ENCODE measurements at places on chromosomes 3 and 15.

GRCh38 chr3:52277972-52278509, 408 bp downstream of the WDR82 start:
- no peak for DNase-seq

- no peak for DNase-seq
Measured at GRCh38 chr15:73320619-73321180, 48.1 kb downstream of the HCN4 start.

GRCh38 chr3:53230041-53230621, 25.7 kb downstream of the TKT start:
- no peak for DNase-seq

DNA sequence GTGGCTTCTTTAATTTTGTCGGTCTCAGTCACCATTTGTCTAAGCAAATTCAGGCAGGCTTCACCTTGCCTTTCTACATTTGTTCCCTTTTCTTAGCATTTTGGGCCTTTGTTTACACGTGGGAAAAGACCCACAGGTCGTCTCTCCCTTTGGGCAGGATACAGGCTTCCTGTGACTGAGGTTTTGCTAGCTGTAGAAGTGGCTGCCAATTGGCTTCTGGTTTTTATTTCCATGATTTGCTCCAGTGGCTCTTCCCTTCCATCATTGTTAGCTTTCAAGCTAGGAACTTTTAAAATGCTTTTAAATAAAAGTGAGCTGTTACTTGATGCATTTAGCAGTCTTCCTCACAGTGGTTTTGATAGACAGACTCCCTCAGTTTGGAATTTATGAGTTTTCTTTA, 37.3 kb downstream of the MLH1 start:
- DNase-seq, result no peak

- DNase-seq, result peak; percentile 76
Measured at GRCh38 chr15:41621200-41622193, 38.7 kb upstream of the MGA start.

GRCh38 chr3:17983106-17983505, 240.7 kb upstream of the TBC1D5 start:
- DNase-seq, result peak; percentile 5

DNA sequence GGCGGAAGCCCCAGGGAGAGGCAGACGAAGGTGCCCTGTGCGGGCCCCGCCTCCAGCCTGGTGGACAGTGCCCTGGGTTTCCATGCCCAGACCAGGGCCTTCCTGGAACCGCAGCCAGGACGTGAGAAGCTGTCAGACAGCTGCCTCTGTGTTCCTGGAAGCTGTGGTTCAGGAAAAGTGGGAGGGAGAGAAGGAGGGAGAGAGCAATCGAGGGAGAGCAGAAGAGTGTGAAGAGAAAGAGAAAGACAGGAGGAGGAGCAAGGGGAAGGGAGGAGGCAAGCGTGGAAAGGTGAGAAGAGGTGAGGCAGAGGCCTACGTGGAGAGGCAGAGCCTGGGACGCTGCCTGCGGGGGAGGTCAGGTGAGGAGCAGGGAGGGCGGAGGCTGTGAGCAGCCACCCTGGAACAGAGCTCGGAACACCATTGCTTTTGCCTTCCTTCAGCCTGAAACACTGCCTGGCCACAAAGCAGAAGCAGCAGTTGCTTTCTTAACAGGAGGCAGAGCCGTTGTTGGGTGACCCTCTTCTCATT, 18.6 kb downstream of the ZDHHC19 start:
- DNase-seq, result peak; percentile 71

All from inflammatory macrophage (primary cell).